ENCODE measurements at places on chromosomes 5 and 9.

DNA sequence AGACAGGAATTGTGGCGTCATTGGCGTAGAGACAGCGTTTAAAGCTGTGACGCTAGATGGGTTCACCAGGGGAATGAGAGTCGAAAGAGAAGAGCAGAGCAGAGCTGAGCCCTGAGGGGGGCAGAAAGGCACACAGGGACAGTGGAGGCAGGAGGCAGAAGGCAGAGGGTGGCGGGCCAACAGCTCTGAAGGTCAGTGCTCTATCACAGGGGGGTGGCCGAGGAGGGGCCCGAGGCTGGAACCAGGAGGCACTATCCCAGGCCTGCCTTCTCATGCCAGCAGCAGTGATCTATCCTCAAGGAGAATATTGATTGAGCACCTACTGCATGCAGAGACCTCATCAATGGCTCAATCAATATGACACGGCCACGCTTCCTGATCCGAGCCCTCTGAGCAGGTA, 132.4 kb downstream of the KCNIP1 start:
- no peak for DNase-seq

DNA sequence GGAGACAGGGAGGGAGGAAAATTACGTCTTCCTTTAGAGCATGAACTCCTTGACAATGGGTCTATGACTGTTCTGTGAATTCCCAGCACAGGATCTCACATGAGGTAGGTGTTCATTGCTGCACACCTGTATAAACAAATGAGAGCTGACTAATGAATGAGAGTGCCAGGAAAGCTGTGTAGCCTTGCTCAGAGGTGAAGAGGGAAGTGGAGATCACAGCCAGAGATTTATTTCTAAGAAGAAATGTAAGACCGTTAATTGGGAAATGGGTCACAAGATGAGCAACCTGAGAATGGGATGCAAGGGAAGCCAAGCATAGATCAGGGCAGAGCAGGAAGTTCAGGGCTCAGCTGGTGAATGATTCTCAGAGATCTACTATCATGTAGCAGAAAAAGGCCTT, 295.1 kb downstream of the CDK5RAP2 start:
- no peak for DNase-seq

- DNase-seq: no peak
Observed at GRCh38 chr9:114916481-114916880, 13.9 kb downstream of the TNFSF8 start.

DNA sequence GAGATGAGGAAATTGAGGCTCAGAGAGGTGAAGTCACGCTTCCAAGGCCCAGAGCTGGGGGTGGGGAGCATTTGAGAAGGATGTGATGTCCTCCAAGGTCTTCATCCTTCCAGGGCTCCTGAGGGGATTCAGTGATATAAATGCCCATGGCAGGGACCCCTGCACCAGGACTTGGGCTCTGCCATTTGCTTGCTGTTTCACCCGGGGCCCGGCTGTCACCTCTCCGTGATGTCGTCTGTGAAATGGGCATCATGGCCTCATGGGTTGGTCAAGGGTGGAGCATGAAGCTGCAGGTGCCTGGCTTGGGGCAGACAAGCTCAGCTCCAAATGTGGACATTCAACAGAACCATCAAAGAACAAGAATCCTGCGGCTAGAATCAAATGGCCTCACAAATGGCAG, 253.1 kb downstream of the PBX3 start:
- no peak for DNase-seq

DNA sequence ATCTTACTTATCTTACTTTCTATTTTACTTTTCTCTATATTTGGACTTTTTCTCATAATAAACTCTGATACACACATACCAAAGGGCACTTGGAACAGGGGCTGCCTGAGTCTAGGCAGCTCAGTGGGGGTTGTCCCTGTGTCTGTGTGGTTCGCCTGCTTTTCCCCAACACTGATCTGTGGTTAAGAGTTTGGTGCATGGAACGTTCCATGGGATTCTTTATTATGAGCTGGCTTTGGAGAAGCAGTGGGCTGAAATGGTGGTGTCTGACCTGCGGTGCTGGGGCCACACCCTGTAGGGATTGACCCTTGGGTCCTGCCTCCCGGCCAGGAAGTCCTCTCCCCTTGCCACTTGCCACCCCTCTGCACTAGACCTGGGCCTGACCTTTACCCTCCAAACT, 47.4 kb downstream of the ANKRD33B start:
- peak; percentile 12 for DNase-seq

DNA sequence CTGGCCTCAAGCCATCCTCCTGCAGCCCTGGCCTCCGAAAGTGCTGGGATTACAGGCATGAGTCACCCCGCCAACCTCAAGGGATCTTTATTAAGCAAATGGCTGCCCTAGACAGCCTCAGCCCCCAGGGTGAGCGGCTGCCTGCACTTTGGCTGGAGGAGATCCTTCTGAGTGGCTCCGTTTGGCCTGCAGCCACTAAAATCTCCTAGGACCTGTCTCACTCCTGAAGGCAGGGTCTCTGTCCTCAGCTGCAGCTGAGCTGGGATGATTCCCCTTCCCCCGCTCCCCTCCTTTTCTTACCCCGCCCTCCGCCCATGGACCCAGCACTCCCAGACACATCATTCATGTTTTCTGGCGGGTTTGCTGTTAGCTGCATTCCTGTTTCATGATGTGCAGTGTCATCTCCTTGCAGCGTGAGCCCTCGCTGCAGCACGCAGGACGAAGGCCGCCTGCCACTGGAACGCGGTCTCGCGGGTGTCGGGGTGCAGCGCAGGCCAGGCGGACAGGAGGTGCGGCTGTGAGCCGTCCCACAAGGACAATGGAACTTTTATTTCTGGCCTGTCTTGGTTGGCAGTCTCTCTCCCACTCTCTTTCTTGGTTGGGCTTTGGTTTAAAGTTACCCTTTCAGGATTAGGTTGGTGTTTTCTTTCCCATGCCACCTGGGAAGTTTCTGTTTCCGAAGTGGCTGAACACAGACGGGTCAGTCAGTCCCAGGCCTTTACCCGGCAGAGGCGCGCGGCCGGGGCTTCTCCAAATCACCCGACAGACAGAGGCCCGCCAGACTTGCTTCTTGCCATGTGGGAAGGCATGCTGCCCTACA, 137.1 kb downstream of the FOXD1 start:
- DNase-seq: peak; percentile 58

GRCh38 chr5:43168175-43168574, 23.9 kb upstream of the NIM1K start:
- DNase-seq: no peak

GRCh38 chr5:160352308-160352707, 18.1 kb downstream of the C1QTNF2 start:
- no peak for DNase-seq

GRCh38 chr5:104472811-104473210, 910.2 kb upstream of the NUDT12 start:
- no peak for DNase-seq

DNA sequence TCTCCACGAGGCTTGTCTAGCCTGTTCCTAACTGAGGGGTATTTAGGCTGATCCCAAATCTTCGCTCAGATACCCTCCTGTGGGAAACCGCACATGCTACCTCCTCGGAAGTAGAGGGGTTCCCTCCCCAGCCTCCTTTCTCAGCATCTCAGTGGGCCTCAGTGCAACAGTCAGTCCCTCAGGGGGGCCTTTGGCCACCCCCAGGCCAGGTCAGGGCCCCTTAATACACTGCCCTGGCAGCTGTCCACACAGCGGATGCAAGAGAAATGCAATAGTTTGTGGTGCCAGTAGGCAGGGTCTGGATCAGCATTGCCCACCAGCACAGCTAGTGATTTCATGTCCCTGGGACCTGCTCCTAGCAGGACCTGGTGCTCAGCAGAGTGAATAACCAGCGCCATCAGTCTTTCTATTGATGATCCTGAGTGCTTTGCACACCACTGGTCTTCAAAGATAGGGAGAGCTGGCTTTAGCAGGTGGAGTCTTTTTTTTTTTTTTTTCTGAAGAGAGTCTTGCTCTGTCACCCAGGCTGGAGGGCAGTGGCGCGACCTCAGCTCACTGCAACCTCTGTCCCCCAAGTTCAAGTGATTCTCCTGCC, 7.5 kb downstream of the PLPP7 start:
- DNase-seq: no peak
